Activated naive CD4-positive, alpha-beta T cell (primary cell): ENCODE measurements at places on chromosomes 3 and 15.

GRCh38 chr15:89728254-89728653 lies 22.8 kb downstream of the MESP1 start:
- DNase-seq, result no peak

- DNase-seq, result no peak
Measured at GRCh38 chr3:186975726-186976125, 45.4 kb downstream of the ST6GAL1 start.

- no peak for DNase-seq
Measured at GRCh38 chr3:8387571-8387970, 114.1 kb upstream of the LMCD1 start.

DNA sequence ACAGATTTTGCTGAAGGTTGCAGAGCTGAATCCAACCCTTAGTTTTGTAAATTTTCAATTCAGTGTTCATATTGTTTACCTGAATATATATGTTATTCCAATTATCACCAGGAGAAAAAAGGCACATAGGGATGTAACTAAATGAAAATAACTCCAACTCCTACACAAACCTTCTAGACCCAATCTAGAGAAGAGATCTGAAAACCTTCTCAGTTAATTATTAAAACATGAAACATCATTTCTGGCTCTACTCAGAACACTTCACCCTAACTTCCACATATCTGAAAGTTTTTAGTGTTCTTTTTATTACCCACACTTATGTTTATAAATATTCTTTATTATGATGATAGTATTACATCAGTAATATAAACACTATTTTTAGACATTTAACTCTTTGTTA lies 76.6 kb downstream of the LRRFIP2 start:
- DNase-seq, result no peak

DNA sequence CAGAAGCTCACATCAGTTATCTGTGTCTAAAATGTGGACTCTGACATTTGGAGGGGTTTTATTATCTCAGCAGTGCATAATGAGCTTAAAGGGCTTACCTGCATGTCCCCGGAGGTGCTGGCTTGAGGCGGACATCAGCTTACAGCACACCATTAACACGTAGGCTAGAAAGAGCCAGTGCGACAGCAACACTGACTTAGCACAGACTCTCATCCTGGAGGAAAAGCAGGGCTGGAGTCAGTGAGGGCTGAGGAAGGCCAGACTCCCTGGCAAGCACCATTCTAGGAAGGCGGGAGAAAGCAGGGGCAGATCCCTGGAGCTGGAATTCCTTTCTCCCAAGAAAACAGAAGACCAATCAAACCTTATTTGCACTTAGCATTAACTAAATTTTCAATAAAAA lies 51.7 kb downstream of the TAFA4 start:
- no peak for DNase-seq

DNA sequence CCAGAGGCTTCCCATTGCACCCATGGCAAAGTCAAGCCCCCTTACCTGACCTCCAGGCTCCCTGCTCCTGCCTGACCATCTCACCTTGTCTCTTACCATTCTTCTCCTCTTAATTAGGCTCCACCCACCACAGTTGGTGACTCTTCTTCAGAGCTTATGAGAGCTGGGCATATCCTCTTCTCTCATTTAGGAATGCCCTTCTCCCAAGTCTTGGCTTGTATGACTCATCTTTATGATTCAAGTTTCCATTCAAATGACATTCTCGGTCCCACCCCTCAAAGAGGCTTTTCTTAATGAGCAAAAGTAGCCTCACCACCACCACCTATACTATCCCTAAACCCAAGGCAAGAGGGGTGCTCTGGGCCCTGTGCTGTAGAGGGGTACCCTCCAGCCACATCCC lies 55.3 kb upstream of the NUDT16 start:
- no peak for DNase-seq

DNA sequence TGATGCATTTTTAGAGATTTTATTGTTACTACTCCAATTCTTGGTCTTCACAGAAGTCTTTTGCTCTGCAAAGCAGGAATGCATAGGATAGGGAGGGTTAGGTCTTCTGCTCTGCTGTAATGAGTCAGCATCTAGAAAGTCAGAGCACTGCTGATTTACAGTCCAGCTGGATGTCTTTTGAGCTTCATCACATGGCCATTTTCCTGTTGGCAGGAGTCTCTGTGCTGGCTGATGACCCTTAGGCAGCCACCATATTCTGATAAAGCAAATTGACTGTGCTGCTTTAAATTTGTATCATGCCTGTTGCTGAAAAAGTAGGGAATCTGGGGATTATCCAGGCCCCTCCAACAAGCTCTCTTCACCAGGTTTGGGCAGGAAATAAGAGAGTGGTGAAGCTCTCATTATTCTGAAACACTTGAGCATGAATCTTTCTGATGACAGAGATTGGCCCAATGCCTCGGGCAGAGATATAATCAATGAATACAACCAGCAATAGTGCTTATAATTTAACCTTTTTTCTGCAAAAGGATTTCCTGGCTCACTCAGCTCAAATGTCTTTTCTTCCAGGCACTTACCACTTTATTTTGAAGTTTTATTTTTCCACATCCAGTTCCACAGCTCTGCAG lies 9.7 kb upstream of the CRBN start:
- no peak for DNase-seq

DNA sequence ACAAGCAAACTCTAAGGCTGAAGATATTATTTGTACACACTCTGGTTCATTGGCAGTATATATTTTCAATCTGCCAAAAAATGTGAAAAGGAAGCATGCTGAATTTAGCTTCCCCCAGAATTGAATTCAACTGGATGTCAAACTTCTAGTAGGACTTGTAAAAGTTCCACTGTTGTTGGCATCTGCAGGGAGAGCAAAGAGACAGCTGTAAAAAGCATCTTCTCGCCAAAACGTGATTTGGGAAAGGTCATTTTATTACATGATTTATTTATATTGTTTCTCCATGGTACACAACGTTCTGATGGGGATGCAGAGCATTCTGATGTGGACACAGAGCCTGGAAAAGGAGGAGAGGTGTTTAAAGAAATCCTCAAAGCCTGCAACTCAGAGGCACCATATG lies 196.7 kb upstream of the ADAMTS9 start:
- no peak for DNase-seq

DNA sequence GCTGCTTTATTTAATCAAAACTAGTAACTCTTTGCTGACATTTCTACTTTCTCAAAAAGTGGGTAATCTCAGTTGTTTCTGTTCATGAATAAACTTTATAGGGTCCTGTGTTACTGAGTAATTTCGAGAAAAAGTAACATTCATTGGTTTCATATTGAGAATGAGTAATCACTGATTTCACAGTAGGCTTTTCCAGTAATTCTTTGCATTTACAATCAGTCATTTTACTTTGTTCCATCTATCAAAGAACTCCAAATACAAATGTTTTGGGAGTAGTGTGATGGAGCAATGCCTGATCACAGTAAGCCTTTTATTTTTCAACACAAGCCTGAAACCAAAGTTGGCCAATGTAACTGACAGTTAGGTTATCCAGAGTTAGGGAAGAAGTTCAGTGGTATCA lies 353.6 kb downstream of the ULK4 start:
- no peak for DNase-seq

DNA sequence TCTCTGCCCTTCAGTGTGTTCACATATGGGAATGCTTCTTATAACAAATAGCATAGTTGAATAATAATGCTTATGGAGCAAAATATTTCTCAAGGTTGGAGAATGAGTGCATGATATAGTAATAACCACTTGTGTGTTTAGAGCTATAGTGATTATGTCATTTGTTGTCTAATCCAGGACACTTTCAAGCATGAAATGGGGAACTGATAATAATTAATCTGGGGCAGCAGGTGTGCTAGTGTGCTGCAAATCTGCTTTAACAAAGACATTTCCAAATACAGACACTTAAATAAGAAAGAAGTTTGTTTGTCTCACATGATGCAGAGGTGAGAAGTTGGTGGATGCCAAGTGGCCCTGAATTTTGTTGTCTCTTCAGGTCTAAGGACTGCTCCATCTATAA lies 579.3 kb upstream of the GRM7 start:
- DNase-seq, result no peak

GRCh38 chr3:39249453-39250115 lies 30.3 kb downstream of the CX3CR1 start:
- DNase-seq, result no peak

DNA sequence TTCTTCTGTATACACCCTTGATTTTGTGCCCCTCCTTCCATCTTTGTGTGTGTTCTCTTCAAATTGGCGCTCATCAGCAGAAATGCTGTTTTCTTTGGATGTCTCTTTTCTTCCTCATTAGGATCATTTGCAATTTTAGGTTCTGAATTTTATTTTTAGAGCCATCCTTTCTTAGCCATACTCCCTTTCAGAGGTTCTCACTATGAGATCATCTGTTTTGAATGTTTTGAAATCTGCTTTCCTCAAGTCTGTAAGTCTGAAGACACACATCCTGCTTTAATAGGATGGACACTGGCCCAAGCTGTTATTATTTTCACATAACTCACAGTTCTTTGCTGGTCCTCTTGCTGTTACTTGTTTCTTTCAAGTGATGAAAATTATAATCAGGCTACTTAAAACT lies 124.8 kb downstream of the BDH1 start:
- no peak for DNase-seq

DNA sequence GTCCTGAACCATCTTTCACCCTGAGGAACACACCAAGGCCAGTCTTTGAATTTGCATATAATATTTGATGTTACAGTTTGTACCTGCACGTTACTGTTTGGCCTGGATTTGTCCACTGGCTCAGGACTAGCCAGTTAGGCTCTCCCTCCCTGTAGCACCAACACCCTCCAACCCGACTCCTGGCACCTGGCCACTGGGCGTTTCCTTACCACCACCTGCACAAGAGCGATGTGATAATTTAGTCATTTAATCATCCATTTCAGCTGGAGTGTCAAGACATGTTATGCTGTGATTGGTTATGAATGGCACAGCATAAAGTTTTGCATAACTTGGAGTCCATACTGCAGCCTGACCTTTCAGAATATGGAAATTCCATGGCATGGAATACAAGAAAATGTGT lies 242.4 kb downstream of the KCNMB2 start:
- no peak for DNase-seq

DNA sequence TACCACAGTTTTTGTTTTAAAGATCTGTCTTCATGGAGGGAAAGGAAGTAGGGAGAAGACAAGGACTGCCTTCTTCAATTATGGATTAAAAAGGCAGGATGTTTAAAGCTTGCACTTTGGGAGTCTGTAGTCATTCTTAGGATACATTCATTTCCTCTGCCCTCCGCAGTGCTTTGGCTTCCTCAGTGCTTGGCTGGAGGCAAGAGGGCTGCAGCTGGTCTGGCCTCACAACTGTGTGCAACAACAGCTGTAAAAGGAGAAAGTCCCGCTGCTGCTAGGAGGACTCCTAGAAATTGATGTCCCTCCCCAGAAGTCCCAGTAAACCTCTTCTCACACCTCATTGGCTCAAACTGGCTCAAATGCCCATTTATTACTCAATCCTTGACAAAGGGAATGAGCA lies 54.4 kb upstream of the PPP2R3A start:
- DNase-seq, result no peak

DNA sequence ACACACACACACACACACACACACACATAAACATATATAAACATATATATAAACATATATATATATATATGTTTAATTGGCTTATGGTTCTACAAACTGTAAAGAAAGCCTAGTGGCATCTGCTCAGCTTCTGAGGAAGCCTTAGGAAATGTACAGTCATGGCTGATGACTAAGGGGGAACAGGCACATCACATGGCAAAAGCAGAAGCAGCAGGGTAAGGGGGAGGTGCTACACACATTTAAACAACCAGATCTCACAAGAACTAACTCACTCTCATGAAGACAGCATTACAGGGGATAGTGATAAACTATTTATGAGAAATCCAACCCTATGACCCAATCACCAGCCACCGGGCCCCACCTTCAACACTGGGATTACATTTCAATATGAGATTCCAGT lies 922.9 kb downstream of the SI start:
- DNase-seq, result no peak

DNA sequence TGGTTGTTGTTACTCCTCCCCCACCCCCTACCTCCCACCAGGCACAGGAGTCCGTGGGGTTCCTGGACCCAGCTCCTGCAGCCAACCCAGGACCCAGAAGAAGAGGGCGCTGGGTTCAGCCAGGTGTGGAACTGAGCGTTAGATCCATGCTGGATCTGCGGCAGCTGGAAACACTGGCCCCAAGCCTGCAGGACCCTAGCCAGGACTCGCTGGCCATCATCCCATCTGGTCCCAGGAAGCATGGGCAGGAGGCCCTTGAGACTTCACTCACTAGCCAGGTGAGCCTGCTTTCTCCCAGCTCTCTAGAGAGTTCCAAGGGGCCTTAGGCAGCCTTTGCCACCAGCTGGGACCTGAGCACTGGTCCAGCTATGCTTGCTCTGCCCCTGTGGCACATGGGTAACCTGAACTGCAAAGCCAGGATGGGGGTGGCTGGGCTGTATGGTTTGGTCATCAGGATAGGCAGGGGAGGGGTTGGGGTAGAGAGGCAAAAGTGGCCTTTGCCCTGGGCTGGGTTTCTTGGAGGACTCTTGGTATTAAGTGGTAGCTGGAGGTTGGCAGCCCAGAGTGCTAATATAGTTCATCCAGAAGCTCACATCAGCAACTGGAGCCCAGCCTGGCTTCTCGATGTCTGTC lies 7.0 kb upstream of the JMJD7 start:
- no peak for DNase-seq

- no peak for DNase-seq
Measured at GRCh38 chr3:120678331-120678947, 3.6 kb downstream of the HGD start.

DNA sequence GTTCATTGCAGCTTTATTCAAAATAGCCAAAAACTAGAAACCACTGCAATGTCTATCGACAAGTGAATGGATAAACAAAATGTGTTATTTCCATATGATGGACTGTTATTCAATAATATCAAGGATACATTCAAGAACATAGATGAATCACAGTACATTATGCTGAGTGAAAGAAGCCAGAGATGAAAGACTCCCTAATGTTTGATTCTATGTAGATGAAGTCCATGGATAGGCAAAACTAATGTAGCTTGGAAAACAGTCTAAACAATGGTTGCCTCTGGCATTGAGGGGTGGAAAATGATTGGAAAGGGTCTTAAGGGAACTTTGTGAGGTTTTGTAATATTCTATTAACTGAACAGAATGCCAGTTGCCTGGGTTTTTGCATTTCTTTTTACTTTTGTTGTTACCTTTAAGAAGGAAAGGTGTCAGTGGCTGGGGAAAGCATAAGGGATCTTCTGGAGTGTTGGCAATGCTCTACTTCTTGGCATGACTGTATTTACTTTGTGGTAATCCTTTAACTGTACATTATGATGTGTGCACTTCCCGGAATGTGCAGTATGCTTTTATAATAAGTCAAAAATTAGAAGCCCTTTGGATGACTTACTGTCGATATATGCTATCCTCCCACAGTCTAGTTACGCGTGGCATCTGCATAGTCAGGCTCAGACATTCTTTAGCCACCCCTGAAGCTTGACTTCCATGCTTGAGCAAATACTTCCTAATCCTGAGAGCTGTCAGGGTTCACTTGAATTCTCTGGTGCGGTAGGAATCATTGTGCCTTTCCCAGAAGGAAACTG lies 20.5 kb upstream of the ATP10A start:
- no peak for DNase-seq

GRCh38 chr15:68421798-68422402 lies 10.1 kb downstream of the ITGA11 start:
- DNase-seq, result no peak
